ENCODE measurements at places on chromosomes 2 and 18.

GRCh38 chr18:23169673-23170044 is 34.4 kb downstream of the CABLES1 start:
- peak overlapping the region; percentile 26 for H3K27ac ChIP-seq
- no peaks in the 10 kb centered on the region for H3K36me3 ChIP-seq
- no peak for DNase-seq
- H3K4me3 ChIP-seq: no peak overlapping the region
- no peaks in the 10 kb centered on the region for H3K4me1 ChIP-seq

- H3K27me3 ChIP-seq: no peaks in the 10 kb centered on the region
- no peak overlapping the region for H3K4me3 ChIP-seq
- H3K36me3 ChIP-seq: no peaks in the 10 kb centered on the region
- no peak for DNase-seq
- H3K27ac ChIP-seq: no peak overlapping the region
Measured at GRCh38 chr2:169966454-169966853, 139.2 kb downstream of the UBR3 start.

DNA sequence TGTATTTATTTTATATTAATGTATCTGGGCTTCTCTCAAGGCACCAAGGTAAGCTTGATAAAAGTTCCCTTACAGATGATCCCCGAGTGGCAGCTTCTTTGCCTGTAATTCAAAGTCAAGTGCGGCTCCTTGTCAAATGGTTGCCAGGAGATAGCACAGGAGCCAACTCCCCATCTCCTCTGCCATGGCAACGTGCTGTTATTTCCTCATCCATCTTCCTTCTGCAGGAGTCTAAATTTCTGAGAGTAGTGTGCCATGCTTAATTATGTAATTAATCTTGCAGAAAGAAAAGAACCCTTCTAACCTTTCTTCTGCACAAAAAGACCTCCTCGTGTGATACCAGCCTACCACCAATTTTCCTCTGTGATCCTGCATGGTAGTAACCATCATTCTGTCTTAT is 46.2 kb upstream of the ACMSD start:
- no peaks in the 10 kb centered on the region for H3K4me1 ChIP-seq
- DNase-seq: no peak
- no peaks in the 10 kb centered on the region for H3K36me3 ChIP-seq
- H3K4me3 ChIP-seq: no peak overlapping the region

- H3K27me3 ChIP-seq: no peaks in the 10 kb centered on the region
- H3K36me3 ChIP-seq: no peaks in the 10 kb centered on the region
- H3K4me3 ChIP-seq: no peak overlapping the region
- no peaks in the 10 kb centered on the region for H3K4me1 ChIP-seq
- no peak overlapping the region for H3K27ac ChIP-seq
- DNase-seq: no peak
Measured at GRCh38 chr2:57809230-57809629, 237.4 kb upstream of the VRK2 start.

- H3K27ac ChIP-seq: no peak overlapping the region
- no peaks in the 10 kb centered on the region for H3K4me1 ChIP-seq
- no peaks in the 10 kb centered on the region for H3K27me3 ChIP-seq
- no peak overlapping the region for H3K4me3 ChIP-seq
- H3K36me3 ChIP-seq: no peaks in the 10 kb centered on the region
- DNase-seq: no peak
Measured at GRCh38 chr2:5391362-5391761, 300.8 kb upstream of the SOX11 start.

DNA sequence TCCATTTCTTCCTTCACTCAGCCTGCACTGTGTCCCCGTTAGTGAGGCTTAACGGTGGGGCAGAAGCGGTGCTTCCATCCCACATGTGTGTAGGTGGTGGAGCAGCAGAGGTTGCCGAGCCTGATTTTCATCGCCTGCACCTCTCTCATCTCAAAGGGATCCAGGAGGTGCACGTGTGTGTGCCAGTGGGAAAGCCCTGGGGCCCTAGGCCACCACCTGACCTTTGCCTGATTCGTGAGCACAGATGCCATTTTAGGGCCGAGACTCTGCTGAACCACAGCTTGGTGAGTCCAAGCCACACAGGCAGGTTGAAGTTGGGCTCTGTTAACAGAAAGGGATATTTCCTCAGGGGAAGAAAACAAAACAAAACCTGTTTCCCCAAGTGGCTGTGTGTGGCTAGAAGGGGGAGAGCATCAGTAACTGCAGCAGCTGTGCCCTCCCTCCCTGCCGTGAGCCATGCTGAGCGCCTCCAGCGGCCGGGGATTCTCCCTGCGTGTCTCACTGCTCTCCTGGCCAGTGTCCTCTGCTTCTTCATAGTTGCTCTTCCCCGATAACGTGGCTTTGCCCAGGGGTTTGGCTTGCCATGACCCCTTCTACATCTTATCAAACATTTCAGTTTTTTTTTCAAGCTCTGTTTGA is 81.5 kb downstream of the MAPRE2 start:
- no peaks in the 10 kb centered on the region for H3K36me3 ChIP-seq
- no peak overlapping the region for H3K27ac ChIP-seq
- H3K27me3 ChIP-seq: no peaks in the 10 kb centered on the region

GRCh38 chr2:216302981-216303676 is 69.2 kb downstream of the MARCHF4 start:
- H3K4me1 ChIP-seq: no peaks in the 10 kb centered on the region
- no peaks in the 10 kb centered on the region for H3K27me3 ChIP-seq
- H3K27ac ChIP-seq: no peak overlapping the region
- H3K4me3 ChIP-seq: no peak overlapping the region

- H3K27me3 ChIP-seq: no peaks in the 10 kb centered on the region
- no peaks in the 10 kb centered on the region for H3K36me3 ChIP-seq
- no peaks in the 10 kb centered on the region for H3K4me1 ChIP-seq
- no peak overlapping the region for H3K4me3 ChIP-seq
- DNase-seq: no peak
Measured at GRCh38 chr2:34570266-34570872, 971.3 kb upstream of the FAM98A start.

DNA sequence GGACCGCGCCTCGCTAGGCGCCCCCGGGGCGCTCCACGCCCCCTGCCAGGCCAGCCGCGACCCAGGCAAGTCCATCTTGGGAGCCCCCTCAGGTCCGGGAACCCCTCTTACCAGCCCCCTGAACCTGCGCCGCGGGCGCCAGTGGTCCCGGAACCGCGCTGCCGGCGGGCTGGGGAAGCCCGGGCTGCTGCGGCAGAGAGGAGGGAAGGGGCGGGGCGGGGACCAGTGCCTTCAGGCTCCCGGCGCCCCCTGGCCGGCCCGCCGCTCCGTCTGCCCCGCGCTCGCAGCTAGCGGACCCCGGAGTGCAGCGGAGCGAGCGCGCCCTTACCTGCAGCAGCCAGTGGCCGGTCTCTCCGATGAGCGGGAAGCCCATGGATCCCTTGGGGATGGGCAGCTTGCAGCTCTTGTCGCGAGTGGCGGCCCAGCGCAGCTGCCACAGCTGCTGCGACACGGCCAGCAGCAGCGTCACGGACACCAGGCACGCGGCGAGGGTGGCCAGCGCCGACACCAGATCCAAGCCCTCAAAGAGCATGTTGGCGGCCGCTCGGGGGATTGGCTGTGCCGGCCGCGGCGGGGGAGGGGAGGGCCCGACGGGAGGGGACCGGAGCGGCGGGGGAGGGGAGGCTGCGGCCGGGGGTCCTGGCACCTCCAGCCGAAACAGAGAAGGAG is at the start of gene CYP26B1:
CYP26B1 (minus strand) TSS at position 560 of the 669 bp plus-strand sequence; CDS start at position 532, 28 bp downstream.
- no peak within 1 kb of the TSS for H3K27ac ChIP-seq
- H3K27me3 ChIP-seq: peaks cover 16% of the 10 kb centered on the region
- peaks cover 35% of the 10 kb centered on the region for H3K4me1 ChIP-seq
- peak within 1 kb of the TSS; percentile 70 for H3K4me3 ChIP-seq

- H3K27me3 ChIP-seq: no peaks in the 10 kb centered on the region
- H3K27ac ChIP-seq: no peak overlapping the region
- no peaks in the 10 kb centered on the region for H3K4me1 ChIP-seq
- H3K36me3 ChIP-seq: no peaks in the 10 kb centered on the region
- no peak for DNase-seq
Measured at GRCh38 chr2:240165034-240165433, 24.6 kb upstream of the OTOS start.

GRCh38 chr2:26951236-26951635 is 19.2 kb upstream of the MAPRE3 start:
- H3K4me1 ChIP-seq: no peaks in the 10 kb centered on the region
- peaks cover 33% of the 10 kb centered on the region for H3K27me3 ChIP-seq
- no peaks in the 10 kb centered on the region for H3K36me3 ChIP-seq
- DNase-seq: no peak
- no peak overlapping the region for H3K27ac ChIP-seq

- H3K4me1 ChIP-seq: no peaks in the 10 kb centered on the region
- H3K36me3 ChIP-seq: no peaks in the 10 kb centered on the region
- H3K27me3 ChIP-seq: no peaks in the 10 kb centered on the region
- no peak overlapping the region for H3K4me3 ChIP-seq
- no peak for DNase-seq
Measured at GRCh38 chr18:10378688-10379420, 75.6 kb upstream of the APCDD1 start.

DNA sequence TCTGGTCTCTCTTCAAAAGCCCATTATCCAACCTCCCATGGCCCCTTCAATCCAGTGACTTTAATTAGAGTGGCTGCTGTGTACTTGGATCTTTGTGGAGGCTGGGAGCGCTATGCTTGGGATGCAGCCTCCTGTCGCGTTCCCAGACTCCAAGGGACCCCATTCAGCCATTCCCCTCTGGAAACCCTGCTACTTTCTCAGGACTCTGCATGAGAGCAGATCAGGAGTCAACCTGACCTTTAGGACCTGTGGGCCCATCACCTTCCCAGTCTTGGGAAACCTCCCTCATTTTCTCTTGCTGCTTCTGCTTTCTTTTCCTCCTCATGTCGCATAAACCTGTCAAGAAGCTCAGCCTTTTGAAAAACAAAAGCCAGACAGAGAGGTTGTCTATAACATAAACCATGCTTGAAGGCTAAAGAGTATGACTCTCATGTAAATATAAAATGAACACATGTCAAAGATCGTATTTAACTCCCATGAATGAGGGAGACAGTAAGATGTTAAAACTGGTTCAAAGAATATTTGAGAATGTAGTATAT is 143.1 kb upstream of the PELI1 start:
- H3K4me3 ChIP-seq: no peak overlapping the region
- DNase-seq: no peak
- no peak overlapping the region for H3K27ac ChIP-seq
- H3K36me3 ChIP-seq: no peaks in the 10 kb centered on the region
- H3K4me1 ChIP-seq: no peaks in the 10 kb centered on the region

Data from breast epithelium (tissue), 4 donors.